Heart left ventricle (tissue), 16 donors: ENCODE measurements at places on chromosomes 16 and 17.

GRCh38 chr16:27270349-27270748 is 1.8 kb upstream of the NSMCE1 start:
- DNase-seq = no peak

DNA sequence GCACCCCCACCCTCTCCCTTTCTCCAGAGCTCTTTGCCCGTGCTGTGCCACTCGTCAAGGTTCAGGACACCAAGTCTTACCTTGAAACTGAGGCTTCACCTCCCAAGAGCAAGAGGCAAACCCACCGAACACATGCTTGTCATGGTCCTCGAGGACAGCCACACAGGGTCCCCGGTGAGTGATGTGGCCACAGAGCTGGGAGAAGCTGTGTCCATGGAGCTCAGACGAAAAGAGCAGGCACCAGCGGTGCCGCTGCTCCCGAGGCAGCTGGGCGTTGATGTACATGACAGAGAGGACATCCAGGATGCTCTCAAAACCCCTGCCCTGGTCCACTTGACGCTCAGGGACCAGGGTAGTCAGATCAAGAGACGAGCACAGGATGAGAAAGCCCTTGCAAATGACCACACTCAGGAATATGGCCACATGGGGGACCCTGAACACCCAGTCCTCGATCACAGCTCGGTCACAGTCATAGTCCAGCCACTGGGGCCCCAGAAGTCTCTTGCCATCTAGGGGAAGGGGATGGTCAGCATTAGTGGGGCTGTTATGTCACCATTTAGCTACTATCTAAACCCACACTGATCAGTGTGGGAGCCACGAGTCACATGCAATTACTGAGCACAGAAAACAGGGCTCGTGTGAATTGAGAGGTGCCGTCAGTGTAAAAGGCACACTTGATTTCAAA is 17.8 kb downstream of the MEAK7 start:
- no peak for DNase-seq

DNA sequence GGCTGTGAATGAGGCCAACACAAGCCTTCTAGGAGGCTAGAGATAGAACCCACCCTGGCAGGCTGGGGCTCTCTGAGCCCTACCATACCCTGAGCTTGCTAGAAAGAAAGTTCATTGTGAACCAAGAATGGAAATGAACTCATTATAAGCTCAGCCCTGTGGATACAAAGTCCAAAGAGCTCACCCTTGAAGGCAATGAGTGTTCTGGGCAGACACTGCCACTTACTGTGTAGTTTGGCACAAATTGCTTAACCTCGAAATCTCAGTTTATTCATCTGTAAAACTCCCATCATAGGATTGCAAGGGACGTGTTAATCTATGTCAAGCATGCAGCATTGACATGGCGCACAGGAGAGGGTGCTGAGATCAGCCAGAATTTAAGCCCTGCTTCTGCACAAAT is 5.5 kb downstream of the KDM8 start:
- DNase-seq = no peak

- no peak for DNase-seq
Measured at GRCh38 chr16:6059671-6060070, 962.1 kb upstream of the EEF2KMT start.

GRCh38 chr17:30958187-30958586 is 12.7 kb upstream of the RNF135 start:
- no peak for DNase-seq

- no peak for DNase-seq
Measured at GRCh38 chr17:1484676-1485422, 7.6 kb downstream of the MYO1C start.

- DNase-seq = no peak
Measured at GRCh38 chr16:10770907-10771306, 27.3 kb downstream of the NUBP1 start.

- peak; percentile 62 for DNase-seq
Measured at GRCh38 chr17:45640141-45640850, 143.8 kb upstream of the CRHR1 start.

DNA sequence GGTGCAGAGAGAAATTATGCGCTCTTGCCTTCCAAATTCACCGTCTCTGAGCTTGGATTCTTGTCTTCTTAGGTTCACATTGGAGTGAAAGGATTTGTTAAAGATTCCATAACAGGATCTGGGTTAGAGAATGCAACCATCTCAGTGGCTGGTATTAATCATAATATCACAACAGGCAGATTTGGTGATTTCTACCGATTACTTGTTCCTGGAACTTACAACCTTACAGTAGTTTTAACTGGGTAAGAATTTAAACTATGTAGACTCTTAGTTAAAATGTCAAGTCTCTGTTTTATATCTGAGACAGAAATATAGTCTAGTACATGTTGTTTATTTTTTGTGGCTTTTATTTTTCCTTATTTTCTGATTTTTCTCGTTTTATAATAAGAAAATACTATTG is 42.9 kb downstream of the CPD start:
- no peak for DNase-seq

DNA sequence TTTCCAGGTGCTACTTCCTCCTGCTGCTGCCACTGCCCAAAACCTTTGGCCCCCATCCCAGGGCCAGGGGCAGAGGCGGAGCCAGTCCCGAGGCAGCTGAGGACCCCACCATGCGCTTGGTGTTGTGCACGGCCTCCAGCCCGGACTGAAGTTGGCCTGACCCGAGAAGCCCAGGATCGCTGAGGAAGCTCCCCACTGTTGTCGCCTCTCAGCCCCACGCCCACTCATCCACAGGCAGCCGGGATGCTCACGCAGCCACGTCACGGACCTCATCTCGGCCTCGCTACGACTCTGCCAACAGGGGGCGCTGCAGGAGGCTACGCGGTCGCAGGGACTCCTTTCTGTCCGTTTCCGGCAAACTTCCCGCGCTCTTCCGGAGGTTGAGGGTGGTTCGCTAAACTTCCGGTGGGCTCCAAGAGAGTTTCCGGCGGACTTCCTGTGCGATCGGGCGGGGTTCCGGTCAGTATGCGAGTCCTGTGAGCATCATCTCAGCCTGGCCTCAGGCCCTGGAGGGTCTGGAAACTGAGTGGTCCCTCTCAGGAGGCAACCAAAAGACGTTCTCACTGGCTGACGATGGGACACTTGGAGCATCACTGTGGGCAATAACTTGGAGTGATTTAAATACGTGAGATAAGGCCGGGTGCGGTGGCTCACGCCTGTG is 12.4 kb downstream of the ZG16B start:
- peak; percentile 35 for DNase-seq
